ENCODE measurements at places on chromosomes 4 and X. TPM values are rescaled to one million over a fixed set of nuclear protein-coding genes. Genes with fewer than 3 reads are reported as not detected.

DNA sequence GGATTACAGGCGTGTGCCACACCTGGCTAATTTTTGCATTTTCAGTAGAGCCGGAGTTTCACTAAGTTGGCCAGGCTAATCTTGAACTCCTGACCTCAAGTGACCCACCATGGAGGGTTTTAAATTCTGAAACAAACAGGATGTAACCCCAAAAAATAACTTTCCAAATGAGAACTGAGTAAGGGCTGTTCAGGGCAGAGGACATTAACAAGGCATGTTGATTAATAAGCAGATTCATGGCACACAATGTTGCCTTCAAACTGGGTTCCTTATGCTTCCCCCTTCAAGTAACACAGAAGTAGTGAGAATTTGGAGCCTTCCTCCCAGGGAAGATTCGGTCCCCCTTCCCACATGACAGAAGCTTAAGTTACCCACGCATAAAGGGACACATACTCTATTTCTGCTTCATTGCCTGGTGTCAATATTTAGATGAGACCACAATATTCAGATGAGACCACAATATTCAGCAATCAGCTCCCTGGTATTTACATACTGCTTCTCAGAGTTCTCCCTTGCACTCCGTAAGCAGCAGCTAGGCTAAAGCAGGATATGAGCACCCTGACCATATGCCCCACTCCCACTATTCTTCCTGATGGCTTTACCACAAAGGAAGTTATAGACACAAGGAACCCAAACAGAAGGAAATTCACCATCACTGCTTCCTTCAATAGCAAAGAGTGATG is 21.4 kb downstream of the GRSF1 start:
- no peak for DNase-seq

DNA sequence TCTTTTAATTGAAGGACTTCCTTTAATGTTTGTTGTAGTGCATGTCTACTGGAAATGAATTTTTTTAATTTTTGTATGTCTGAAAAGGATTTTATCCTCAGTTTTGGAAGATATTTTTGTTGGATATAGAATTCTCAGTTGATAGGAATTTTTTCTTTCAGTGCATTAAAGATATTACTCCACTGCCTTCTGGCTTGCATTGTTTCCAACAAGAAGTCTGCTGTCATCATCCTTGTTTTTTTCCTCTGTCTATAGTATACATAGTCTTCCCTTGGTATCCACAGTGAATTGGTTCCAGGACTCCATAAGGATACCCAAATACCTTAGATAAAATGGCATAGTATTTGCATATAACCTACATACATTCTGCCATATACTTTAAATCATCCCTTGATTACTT is 33.5 kb downstream of the SCD5 start:
- DNase-seq: no peak

GRCh38 chr4:38769441-38769840 is 13.3 kb downstream of the TLR10 start:
- DNase-seq: no peak

- no peak for DNase-seq
These were observed 44.2 kb downstream of the CCNI start for GRCh38 chr4:77031544-77031943.

GAK gene
- 36.9 TPM for total RNA-seq

- no peak for DNase-seq
These were observed 97.2 kb downstream of the ADAMTS3 start for GRCh38 chr4:72471816-72472215.

DNA sequence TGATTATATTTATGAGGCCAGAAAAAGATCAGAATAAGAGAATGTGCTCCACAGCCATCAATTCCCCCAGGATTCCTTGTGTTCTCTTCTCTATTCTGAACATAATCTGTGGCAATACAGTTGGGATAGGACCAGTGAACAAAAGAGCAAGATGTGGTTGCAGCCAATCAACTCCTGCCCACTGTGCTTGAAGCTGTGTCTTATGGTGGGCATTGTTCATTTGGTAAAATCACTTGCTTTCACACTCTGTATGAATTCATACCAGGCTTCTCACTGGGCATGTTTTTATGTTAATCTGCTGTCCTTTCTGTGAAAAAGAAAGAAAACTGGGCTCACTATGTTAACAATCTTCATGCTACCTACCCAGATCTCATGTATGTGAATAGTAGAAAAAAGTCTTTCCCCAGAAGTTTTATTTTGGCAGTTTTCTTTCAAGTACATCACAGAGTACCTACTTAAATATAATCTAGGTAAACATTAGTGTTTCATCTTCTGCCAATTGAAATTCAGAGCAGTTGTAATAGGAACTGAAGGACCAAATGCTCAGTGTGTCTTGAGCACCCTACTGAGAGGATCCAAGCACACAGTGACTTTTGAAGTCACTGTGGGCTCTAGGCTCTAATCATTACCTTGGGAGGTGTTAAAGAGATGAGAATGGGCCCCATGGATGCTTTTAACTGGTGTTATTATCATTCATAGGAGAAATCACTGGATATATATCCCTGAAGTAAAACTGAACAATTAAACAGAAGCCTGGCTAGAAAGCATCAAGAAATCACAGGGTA is 429.2 kb upstream of the TRAM1L1 start:
- no peak for DNase-seq

FAM184B gene
- not detected for total RNA-seq

F8A3 gene
- total RNA-seq: 5.6 TPM

GNRHR gene
- total RNA-seq: not detected

SERTM2 gene
- not detected for total RNA-seq

GRCh38 chr4:152668338-152668964 is 11.3 kb downstream of the TMEM154 start:
- DNase-seq: no peak

NWD2 gene
- not detected for total RNA-seq

- DNase-seq: no peak
These were observed 33.7 kb downstream of the HTT-AS start for GRCh38 chr4:3040452-3041191.
